ENCODE measurements at places on chromosomes 2 and 18.

DNA sequence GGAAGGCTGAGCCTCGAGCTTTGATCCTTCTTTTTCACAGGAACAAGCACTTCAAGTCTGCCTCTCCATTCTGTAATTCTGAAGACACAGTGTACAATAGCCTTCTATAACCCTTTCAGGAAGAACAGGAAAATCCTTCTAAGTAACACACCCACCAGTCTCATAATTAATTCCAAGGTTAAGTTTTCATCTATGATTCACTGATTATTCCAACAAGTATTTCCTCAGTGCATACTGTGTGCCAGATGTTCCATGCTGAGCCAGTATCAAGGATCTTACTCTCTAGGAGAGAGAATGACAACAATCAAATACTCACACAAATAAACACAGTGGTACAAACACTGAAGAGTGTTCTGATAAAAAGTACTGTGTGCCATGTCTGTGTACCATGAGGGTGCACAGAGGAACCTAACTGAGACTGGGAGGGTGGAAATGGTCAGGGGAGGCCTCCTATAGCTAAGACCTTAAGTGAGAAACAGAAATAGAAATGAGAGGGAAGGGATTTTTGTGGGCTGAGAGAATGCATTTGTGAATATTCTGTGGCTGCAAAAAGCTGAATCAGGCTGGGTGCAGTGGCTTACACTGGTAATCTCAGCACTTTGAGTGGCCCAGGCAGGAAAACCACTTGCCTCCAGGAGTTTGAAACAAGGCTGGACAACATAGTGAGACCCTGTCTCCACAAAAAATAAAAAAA lies 7.3 kb upstream of the MTLN start:
- DNase-seq, result no peak

GRCh38 chr18:3759099-3759498 lies 309.1 kb downstream of the TGIF1 start:
- DNase-seq, result no peak

GRCh38 chr2:217484046-217484445 lies 518.7 kb downstream of the TNS1 start:
- no peak for DNase-seq

DNA sequence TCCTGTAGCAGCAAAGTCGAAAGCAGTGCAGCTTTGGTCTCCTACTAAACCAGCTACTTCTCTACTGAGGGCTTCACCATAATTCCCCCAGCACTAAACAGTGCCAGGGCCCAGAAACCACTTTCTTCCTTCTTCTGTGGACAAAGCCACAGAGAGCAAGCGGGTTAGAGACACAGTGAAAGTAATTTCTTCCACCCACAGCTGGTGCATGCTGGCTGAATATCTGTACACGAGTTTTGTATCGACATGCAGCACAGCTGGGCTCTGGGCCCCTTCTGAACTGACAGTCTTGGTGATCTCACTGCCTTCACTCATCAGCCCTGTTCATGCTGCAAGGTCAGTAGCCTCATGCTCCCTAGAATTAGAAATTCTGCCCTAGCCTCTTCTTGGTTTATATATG lies 74.0 kb upstream of the SULT1C3 start:
- no peak for DNase-seq

DNA sequence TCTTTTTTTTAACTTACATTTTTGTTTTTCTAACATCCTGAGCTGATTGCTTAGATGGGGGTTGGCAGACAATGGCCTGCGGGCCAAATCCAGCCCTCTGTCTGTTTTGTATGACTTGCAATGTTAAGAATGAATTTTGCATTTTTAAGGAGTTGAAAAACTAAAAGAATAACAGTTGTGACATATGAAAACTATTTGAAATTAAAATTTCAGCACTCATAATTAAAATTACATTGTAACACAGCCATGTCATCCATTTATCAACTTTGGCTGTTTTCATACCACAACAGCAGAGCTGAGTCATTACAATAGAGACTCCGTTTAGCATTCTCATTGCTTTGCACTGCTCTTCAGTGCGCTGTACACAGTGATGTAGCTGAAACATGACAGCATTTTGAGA lies 94.1 kb upstream of the MC4R start:
- no peak for DNase-seq

DNA sequence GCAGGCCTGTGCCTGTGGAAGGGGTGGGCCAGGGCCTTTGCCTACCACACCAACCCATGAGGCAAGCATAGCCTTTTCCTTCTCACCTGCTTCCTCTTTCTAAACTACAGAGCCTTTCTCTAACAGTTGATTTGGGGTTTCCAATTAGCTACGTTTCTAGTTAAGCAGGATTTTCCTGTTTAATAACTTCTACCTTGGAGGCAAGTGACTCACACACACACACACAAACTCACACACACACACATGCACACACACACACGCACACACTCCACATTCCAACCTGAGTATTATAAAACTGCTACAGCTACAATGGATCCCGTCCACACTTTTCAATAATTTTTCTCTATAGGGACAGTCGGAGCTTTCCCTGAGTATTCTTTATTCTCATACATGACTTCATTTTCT lies 84.9 kb downstream of the SOX11 start:
- no peak for DNase-seq

- no peak for DNase-seq
Measured at GRCh38 chr2:99552529-99552928, 62.7 kb upstream of the REV1 start.

GRCh38 chr2:55163274-55163721 lies 68.8 kb downstream of the CLHC1 start:
- DNase-seq, result no peak

GRCh38 chr2:31286230-31286629 lies 52.3 kb downstream of the EHD3 start:
- DNase-seq, result no peak

DNA sequence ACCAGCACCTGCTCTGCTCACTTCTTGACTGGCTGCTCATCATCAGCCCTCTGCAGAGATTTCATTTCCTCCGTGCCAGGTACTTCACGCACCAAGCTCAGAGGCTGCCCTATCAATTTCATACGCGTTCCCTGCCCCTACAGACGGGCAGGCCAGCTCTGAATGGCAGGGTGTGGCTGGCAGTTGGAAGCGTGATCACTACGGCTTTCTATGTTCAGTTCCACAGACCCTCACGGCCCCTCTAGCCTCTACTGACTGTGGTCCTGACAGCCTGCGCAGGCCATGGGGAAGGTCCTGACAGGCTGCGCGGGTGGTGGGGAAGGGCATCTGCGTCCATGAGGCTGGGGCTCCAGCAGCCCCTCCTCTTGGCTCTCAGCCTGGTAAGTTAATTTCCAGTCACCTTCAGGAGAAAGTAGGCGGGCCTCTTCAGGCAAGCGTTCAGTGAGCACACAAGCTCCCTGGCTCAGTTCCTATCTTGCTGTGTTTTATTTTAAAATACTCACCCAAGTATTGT lies 154.8 kb downstream of the ZNF236 start:
- no peak for DNase-seq

- no peak for DNase-seq
Measured at GRCh38 chr2:73516033-73516432, 126.2 kb downstream of the NAT8 start.

- no peak for DNase-seq
Measured at GRCh38 chr2:204586444-204587180, 41.3 kb downstream of the PARD3B start.

Data from caudate nucleus (tissue), 63 donors.